BJ (cell line): ENCODE measurements at places on chromosomes 1 and 21. TPM values are rescaled to one million over a fixed set of nuclear protein-coding genes. Genes with fewer than 3 reads are reported as not detected.

RSBN1 gene
- polyA plus RNA-seq = 4.0 and 11.0 TPM in 2 replicates

NR1I3 gene
- not detected in 2 replicates for polyA plus RNA-seq

DNA sequence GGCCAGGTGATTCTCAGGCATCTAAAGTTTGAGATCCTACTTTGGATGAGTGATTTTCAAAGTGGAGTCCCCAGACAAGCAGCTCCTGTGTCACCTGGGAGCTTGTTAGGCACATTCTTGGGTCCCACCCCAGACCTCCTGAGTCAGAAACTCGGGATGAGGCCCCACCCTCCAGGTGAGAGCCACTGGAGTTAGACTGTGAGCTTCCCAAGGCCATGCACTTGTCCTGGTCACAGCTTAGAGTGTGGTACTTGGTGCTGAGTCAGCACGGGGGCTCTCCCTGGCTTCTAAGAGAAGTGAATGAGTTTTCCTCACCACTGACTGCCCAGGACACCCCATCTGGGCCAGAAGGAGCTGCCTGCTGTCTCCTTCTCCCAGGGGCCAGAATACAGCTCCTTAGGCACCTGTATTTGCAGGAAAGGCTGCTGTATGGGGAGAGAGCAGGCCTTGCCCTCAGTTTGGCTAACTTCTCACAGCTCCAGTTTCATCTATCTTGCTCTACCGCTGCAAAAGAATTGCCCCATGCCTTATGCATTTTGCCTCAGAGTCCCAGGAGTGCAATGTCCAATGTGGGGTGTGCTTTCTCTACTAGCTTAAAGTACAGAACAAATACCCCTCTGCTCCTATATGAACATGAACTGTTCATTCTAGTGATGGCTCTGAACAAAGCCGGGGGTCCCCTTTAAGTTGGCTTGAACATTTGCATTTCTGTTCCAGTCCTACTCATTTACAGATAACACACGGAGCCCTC is 98.1 kb downstream of the PSMG1 start:
- DNase-seq = no peak

DNA sequence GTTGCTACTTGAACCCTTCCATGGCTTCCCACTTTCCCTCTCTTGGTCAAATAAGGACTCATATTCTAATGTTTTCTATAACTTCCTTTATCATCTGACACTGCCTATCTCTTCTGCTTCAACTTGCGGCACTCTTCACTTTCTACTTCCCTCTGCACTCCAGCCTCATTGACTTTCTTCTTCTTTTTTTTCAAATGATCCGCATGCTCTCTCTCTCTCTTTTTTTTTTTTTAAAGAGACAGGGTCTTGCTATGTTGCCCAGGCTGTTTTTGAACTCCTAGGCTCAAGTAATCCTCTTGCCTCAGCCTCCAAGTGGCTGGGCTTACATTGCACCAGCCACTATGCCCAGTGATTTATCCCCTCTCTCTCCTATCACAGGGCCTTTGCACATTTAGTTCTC is 7.3 kb upstream of the IL10 start:
- no peak for DNase-seq

GRCh38 chr1:160238408-160238807 is 23.9 kb downstream of the DCAF8 start:
- DNase-seq = no peak

DNA sequence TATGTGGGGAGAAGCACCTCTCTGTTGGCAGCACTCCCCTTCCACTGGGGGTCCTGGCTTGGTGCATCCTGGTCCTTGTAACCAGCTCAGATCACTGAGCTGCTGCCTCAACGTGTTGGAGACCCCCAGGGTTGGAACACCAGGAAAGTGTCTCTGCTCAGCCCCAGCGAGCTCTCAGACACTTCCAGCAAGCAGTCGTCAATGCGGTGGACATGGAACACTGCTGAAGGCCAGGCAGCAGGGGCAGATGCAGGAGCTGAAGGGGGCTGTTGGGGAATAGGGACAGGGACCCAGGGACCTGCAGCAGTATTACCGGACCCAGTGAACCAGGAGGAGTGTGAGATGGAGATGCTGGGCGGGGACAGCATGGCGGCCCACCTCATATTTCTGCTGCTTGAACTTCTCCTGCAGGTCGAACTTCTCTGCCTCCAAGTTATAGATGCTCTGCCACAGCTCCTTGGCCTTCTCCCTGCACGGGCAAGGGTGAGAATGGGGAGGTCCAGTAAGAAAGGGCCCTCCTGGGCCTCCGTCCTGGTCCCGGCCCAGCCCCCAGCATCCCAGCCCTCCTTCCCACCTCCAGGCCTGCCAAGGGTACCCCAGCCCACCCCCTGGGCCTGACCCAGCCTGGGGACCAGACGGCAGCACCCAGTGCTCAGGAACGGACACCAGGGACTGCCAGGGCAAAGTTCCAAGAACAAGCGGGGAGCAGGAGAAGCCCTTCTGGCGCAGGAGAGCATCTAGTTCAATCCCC is 16.4 kb downstream of the TNNT2 start:
- DNase-seq = no peak

- DNase-seq = no peak
These were observed 37.0 kb downstream of the NDUFS5 start for GRCh38 chr1:39063191-39063590.

DNA sequence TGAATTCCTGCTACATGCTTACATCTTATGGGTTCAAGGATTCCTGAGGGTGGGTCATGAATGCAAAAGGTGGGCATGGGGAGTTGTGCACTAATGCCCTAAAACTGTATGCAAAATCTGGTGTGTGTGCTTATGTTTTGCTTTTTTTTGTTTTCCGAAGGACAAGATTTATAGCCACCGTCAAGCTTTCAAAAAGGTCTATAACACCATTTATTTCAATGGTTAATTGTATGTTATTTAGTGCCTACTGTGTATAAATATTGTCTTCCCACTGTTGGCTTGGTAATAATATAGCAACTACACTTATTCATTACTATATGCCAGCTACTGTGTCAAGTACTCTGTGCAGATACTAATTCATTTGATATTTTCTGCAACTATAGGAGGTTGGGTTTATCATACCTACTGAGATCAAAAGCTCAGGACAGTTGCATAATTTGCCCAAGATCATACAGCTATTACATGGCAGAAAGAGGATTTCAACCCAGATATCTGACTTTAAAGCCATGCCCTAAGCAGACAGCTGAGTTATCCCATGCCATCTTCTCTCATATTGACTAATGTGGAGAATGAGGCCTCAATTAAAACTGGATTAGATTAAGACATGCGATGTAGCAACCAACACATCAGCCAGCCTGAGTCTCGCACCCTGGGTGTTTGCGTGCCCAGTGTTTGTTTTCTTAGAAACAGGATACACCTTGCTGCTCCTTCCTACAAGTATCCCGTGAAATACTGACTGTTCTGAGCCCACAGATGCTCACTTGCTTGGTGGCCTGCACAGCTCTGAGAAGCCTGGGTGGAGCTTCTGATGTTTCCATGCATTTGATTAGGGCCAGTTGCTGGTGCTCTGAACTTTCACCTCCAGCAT is 34.6 kb downstream of the GADD45A start:
- no peak for DNase-seq

DNA sequence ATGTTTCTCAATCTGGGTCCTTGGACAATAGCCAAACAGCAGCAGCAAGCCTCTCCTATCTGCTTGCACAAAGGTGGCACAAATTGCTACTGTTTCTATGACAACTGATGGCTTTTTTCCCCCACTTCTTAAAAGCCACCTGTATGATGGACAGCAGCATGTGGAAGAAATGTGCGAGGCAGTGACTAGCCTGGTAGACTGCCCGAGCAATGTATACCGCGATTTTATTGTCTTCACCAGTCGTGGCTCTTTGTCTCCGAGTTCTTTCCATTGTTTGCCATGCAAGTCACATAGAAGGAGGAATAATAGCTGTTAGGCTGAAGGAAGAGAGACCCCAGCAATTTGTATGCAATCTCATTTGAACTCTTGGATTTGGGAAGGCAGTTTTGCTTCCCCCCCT is 79.4 kb downstream of the S1PR1 start:
- no peak for DNase-seq

DNA sequence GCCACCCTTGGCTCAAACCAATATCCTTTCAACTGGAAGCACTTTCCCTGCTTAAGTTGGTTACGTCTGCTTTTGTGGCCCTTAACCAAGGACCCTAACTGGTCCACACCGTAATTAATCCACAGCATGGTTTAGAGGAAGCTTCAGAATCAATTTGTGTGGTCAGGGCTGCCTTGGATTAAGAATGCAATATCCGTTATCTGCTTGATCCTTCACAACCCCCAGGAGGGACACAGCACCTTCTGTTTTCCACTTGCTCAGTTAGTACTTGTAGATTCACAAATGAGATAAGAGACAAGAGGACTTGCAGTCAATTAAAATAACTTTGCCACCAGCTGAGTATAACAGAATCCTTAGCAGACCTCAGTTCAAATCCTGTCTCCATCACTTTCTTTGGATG is 56.9 kb upstream of the LRP8 start:
- DNase-seq = no peak
